NCI-H1417 treated with DMSO at 0.1 percent for 48 hours (cell line): ENCODE measurements at places on chromosomes 3 and 15.

GRCh38 chr3:193499136-193499770, 55.4 kb downstream of the ATP13A4 start:
- no peak for DNase-seq

- no peak for DNase-seq
Measured at GRCh38 chr3:141933421-141934300, 57.2 kb downstream of the ATP1B3 start.

GRCh38 chr15:83747050-83747717, 93.3 kb downstream of the ADAMTSL3 start:
- DNase-seq: no peak

GRCh38 chr3:195240171-195240701, 30.7 kb downstream of the XXYLT1 start:
- no peak for DNase-seq

- DNase-seq: no peak
Measured at GRCh38 chr3:111252779-111253178, 181.2 kb downstream of the NECTIN3 start.

- peak; percentile 53 for DNase-seq
Measured at GRCh38 chr15:79084308-79084968, 6.1 kb downstream of the RASGRF1 start.

DNA sequence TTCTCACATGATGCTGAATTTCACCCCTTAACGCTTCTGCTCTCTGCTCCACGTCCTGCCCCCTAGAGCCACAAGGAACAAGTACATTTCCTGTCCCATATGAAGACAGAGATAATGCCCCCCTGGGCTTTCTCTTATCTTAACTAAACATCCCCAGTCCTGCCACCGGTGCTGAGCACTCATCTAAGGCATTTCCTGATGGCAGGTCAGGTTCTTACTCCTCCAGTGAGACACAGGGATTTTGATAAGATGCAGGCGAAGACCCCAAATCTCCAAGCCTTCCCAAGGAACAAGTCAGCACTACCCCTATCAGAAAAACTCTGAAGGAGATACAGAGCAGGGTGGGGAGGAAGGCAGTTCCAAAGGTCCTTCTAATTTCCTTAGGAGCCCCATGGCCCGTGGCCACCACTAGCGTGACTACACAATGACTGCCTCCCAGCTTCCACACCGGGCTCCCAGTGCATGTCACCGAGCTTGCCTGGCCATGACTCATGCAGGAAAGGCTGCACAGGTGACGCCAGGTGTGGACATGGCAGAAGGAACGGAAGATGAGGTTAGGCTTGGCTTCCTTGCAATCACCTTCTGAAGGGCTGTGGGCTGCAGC, 152.9 kb downstream of the XXYLT1 start:
- DNase-seq: no peak

DNA sequence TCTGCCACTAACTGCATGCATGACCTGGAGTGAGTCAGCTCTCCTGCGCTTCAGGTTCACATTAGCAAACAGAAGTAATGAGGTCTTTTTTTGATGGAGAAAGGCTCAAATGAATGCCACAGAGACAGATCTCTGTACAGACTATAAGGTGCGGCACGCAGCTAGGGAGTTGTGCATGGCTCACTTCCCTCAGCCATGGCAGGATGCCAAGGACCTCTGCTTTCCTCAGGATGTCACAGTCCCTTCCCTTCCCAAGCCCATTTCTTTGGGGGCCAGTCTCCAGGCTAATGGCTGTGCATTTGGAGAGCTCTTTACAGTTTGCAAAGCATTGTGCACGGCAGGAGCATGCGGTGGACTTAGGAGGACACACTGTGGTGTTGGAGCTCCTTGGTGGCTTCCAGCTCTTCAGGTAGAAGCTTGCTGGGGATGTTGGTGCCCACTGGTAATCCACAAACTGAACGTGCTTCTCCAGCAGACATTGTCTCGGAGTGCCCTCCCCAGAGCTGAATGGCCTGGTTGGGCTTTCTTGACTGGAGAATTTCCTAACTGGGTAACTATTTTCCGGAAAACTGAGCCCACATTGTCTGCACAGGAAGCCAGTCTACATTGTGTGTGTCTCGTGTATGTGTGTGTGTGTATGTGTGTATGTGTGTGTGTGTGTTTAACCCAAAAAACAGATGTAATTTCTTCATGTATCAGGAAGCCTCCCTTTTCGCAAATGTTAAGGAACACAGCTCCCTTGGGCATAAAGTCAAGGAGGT, 172.5 kb upstream of the TLE3 start:
- DNase-seq: no peak

DNA sequence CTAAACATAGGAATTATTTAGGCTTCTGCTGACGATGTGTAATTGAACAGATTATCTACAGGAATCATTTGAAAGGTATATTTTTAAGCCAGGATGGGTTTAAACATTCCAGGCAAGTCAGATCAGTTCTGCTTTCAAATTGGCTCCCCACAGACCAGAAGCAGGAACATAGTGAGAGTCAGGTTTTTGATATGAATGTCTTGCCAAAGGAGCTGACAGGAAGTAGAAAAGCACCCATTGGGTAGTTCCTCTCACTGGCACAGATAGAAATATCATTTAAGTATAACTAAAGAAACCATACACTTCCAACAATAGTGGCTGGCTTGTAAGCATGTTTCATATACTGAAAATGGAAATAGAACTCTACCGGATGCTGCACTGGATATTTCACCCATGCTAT, 95.2 kb downstream of the CLDN1 start:
- no peak for DNase-seq

DNA sequence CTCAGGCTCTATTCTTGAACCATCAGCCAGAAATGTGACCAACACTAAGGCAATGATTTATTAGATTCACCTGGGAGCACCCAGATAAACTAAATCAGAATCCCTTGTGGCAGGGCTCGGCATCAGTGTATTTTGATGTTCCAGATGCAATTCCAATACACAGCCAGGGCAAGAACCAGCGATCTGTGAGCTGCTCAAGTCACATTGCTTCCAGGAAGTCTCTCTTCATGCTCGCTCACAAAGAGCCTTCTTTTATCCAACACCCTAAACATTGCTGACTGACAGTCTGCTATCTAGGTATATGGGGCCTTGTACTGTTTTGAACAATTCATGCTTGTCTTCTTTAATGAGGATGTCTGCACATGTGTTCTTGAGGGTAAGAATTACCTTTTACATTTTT, 40.9 kb upstream of the GOLGA8J start:
- DNase-seq: no peak

DNA sequence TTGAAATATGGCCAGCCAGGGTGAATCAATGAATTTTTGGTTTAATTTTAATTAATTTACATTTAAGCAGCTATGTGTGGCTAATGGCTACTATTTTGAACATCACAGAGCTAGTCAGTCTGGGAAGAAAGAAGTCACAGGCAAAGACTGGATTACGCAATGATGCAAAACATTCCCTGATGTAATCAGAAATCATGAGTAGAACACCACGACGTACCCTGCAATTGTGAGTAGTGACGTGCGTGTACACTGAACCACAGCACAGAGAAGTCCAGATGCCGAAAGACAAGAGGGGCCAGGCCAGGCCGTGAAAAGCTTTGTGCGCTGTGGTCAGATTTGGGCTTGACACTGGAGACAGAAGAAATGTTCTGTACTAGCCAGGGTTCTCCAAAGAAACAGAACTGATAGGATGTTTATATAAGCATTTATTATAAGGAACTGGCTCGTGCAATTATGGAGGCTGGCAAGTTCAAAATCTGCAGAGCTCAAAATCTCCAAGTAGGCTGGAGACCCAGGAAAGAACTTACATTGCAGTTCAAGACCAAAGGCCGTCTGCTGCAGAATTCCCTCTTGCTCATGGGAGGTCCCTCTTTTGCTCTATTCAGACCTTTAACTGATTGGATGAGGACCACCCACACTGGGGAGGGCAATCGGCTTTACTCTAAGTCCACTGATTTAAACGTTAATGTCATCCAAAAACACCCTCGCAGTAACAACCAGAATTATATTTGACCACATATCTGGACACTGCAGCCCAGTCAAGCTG, 44.6 kb downstream of the SH3BP5 start:
- no peak for DNase-seq

GRCh38 chr3:25887907-25888306, 98.0 kb downstream of the OXSM start:
- DNase-seq: no peak

- DNase-seq: no peak
Measured at GRCh38 chr3:53672981-53673380, 173.2 kb downstream of the CHDH start.

GRCh38 chr15:96358821-96359615, 28.5 kb downstream of the NR2F2 start:
- DNase-seq: no peak

DNA sequence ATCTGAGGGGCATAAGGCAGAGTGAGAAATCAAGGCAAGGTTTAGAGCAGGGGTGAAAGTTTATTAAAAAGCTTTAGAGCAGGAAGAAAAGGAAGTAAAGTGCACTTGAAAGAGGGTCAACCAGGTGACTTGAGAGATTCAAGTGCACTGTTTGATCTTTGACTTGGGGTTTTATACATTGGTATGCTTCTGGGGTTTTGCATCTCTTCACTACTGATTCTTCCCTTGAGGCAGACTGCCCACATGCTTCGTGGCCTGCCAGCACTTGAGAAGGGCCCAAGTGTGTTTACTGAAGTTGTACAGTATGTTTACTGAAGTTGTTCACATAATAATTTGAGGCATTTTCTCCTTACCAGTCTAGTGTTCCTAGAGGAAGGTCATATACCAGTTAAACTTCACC, 367.0 kb upstream of the UBE2E2 start:
- no peak for DNase-seq

- no peak for DNase-seq
Measured at GRCh38 chr3:124442463-124442862, 287.8 kb upstream of the UMPS start.

DNA sequence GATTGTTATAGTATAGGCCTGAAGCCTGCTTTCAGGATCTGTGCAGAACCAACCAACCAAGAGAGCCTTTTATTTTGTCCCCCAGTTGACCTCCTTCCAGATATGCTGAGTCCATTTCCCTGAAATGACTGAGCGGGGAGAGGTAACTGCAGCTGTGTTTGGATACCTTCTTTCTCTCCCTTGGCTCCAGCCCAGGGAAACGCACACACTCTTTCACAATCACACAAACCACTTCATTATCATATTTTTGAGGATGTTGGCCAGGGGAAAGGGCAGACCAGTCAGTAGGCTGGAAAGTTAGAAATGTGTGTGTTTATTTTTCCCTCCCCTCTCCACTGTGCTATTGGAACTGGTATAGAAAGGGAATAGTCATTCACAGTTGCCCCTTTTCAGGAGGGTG, 417.7 kb upstream of the TBL1XR1 start:
- no peak for DNase-seq

DNA sequence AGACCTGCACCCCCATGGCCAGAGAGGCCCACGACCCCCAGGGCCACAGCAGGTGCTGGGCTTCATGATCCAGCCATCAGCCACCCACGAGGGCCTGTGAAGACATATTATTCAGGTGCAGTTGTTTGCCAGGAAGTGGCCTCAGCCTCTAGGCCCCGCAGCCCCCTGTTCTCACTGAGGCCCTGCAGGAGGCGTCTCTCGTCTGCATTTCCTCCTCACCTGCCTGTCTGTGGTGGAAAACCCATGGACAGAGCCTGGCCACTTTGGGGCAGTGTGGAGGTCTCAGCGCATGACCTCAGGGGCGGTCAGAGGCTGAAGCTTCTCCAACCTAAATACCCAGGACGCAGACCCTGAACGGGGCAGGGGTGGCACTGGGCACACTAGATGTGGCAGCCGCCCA, 18.6 kb downstream of the UROC1 start:
- no peak for DNase-seq

DNA sequence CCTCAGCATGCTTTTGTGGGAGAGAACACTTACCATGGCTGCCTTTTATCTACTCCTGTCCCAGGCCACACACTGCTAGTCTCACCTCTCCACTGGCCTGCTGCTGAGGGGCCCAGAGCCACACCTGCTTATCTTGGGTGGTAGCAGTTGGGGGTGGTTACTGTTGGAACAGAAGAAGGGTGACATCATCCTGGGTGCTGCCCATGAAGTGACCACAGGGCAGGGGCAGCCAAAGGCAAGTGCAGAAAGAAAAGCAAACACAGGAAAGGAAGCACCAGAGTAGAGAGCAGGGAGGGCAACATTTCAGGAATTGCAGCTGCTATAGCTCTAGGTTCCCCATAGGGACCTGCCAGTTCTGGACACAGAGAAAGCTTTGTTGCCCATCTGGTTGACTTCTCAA, 345.2 kb downstream of the VPS13C start:
- no peak for DNase-seq

DNA sequence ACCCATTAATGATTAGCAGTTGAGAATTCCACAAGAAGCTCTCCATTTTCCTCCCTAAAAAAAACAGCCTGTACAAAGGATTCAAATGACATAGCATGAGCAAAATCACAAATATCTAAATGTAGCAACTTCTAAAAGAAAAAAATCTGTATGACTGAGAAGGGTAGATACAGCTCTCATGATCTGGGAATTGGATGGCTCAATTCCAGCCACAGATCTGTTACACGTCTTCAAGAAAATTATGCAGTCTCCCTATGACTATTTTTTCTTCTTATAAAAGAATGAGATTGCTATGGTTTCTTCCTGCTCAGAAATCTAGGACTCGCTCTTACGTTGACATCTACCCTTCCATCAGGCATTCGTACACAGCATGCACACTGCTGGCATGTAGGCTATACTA, 71.5 kb downstream of the PLCH1 start:
- no peak for DNase-seq

DNA sequence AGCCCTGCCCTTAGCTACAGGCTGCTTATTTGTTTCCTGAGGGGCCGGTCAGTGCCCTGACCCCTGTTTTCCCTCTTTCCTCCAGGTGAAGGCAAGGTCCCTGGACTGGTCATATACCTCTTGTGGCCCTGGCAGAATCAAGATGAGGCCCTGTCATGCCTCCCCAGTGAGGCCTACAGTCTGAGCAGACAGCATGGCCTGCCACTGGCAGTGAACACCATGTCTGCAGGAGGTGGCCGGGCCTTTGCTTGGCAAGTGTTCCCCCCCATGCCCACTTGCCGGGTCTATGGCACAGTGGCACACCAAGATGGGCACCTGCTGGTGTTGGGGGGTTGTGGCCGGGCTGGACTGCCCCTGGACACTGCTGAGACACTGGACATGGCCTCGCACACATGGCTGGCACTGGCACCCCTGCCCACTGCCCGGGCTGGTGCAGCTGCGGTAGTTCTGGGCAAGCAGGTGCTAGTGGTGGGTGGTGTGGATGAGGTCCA, 1.2 kb downstream of the KLHDC8B start:
- no peak for DNase-seq

GRCh38 chr3:111917300-111917699, 58.2 kb downstream of the PHLDB2 start:
- DNase-seq: no peak
